Upper lobe of left lung (tissue), 6 donors: ENCODE measurements at places on chromosomes 2 and 18. TPM values are rescaled to one million over a fixed set of nuclear protein-coding genes. Genes with fewer than 3 reads are reported as not detected.

The CTNNA2 gene
- total RNA-seq, result not detected

The UPP2 gene
- total RNA-seq, result not detected

The TLX2 gene
- total RNA-seq, result not detected

The SLC23A3 gene
- 0.33 TPM for total RNA-seq
